A549 treated with CpdA at 1 μM for 4 hours (cell line): ENCODE measurements at places on chromosomes 4 and X. TPM values are rescaled to one million over a fixed set of nuclear protein-coding genes. Genes with fewer than 3 reads are reported as not detected.

Gene EXOC1L
- not detected in 5 replicates for total RNA-seq

Gene NEIL3
- 13.7 to 16.3 TPM (median 15.4 TPM) in 5 replicates for total RNA-seq

Gene TBX22
- not detected in 5 replicates for total RNA-seq

Gene PSAPL1
- 0.07 to 0.10 TPM (median 0.09 TPM) in 5 replicates for total RNA-seq

Gene CXCR3
- 0.09 to 0.11 TPM in 2 of 5 replicates, not detected in the others for total RNA-seq

Gene PNMA6F
- total RNA-seq, result not detected in 5 replicates

Gene CYSLTR1
- total RNA-seq, result not detected in 5 replicates

Gene RGN
- 0.07 to 0.08 TPM in 2 of 5 replicates, not detected in the others for total RNA-seq

Gene RTL9
- total RNA-seq, result 0.05 to 0.12 TPM (median 0.07 TPM) in 5 replicates

Gene HTN3
- not detected in 5 replicates for total RNA-seq

Gene STPG2
- not detected in 5 replicates for total RNA-seq

Gene CLDN34
- total RNA-seq, result not detected in 5 replicates

Gene CSAG1
- 0.18 to 0.37 TPM (median 0.27 TPM) in 4 of 5 replicates, not detected in the other for total RNA-seq
